T-helper 1 cell (primary cell): ENCODE measurements at places on chromosomes 6 and 20.
A peak's percentile ranks its signal among the peaks of the same experiment; 100 is the strongest.

DNA sequence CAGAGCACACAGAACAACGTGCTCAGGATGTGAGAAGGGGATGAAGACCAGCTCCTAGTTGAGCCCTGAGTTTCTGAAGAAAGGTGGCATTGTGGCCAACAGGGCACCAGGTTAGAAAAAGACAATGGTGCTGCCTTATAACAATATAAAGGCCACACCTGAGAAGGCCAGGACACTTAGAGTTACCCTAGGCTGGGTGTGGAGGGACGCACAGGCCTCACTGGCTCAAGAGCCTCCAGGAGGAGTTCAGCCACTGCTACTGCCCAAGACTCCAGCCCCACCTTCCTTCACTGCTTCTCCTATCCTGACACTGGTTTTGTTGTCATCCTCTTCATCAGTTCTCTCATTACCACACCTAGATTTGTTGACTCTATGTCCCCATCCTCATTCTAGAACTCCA is 55.2 kb upstream of the BEND6 start:
- DNase-seq, result no peak

- DNase-seq, result peak; percentile 18
These were observed at the start of gene HDDC2 for GRCh38 chr6:125301435-125302391. TSS of gene HDDC2 (minus strand) at chr6:125301967. CDS start at chr6:125301932, 35 bp downstream.

DNA sequence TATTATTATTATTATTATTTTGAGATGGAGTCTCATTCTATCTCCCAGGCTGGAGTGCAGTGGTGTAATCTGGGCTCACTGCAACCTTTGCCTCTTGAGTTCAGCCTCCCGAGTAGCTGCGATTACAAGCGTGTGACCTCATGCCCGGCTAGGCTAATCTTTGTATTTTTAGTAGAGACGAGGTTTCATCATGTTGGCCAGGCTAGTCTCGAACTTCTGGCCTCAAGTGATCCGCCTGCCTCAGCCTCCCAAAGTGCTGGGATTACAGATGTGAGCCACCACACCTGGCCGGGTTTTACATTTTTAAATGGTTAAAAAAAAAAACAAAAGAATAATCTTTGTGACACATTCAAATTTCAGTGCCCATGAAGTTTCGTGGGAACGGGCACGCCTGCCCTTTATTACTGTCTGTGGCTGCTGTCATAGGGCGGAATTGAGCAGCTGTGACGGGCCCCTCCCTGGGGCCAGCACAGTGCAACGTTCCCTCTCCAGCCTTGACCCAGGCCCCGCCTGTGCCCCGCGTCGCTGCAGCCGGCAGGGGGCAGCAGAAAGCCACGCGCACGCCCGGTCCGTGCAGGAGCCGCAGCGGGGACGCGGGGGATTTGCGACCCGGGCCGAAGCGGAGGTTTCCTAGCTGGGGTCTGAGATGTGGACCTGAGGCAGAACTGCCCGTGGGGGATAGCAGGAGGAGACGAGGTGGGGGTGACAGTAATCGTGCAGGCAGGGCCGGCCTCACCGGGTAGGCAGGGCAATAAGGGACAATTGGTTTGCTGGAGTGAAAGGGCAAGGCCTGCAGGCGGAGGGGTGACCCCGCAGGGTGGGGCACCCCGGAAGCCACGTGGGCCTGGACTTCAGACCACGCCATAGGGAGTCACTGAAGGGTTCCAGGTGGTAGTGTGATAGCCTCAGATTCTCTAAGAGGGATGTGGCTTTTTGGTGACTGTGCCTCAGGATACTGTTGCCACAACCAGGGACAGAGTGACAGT is 54.3 kb downstream of the SYTL3 start:
- peak; percentile 66 for DNase-seq

GRCh38 chr6:142773324-142773723 is 171.7 kb downstream of the HIVEP2 start:
- DNase-seq, result peak; percentile 70

- DNase-seq, result no peak
These were observed 36.6 kb downstream of the TBC1D32 start for GRCh38 chr6:121297694-121298093.

DNA sequence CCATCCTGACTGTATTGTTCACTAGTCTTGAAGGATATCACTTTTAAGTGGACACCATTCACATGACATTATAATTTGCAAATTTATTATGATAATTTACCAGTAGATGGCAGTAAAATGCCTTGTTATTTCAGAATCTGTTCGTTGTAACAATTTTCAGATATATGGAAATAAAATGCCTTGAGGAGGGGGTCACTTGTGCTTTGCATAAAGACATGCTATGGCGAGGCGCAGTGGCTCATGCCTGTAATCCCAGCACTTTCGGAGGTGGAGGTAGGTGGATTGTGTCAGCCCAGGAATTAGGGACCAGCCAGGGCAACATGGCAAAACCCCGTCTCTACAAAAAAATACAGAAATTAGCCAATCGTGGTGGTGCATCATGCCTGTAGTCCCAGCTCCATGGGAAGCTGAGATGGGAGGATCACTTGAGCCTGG is 9.0 kb upstream of the NCOA6 start:
- DNase-seq, result no peak

- DNase-seq, result no peak
These were observed 4.3 kb downstream of the E2F1 start for GRCh38 chr20:33681728-33682353.

GRCh38 chr6:143698759-143699429 is 21.1 kb downstream of the PHACTR2 start:
- no peak for DNase-seq

DNA sequence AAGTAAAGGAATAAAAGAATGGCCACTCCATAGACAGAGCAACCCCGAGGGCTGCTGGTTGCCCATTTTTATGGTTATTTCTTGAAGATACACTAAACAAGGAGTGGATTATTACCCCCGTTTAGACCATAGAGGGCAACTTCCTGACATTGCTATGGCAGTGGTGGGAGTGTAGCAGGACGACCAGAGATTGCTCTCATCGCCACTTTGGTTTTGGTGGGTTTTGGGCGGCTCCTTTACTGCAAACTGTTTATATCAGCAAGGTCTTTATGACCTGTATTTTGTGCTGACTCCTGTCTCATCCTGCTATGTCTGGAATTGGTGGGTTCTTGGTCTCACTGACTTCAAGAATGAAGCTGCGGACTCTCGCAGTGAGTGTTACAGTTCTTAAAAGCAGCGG is 78.7 kb downstream of the C6orf52 start:
- no peak for DNase-seq

DNA sequence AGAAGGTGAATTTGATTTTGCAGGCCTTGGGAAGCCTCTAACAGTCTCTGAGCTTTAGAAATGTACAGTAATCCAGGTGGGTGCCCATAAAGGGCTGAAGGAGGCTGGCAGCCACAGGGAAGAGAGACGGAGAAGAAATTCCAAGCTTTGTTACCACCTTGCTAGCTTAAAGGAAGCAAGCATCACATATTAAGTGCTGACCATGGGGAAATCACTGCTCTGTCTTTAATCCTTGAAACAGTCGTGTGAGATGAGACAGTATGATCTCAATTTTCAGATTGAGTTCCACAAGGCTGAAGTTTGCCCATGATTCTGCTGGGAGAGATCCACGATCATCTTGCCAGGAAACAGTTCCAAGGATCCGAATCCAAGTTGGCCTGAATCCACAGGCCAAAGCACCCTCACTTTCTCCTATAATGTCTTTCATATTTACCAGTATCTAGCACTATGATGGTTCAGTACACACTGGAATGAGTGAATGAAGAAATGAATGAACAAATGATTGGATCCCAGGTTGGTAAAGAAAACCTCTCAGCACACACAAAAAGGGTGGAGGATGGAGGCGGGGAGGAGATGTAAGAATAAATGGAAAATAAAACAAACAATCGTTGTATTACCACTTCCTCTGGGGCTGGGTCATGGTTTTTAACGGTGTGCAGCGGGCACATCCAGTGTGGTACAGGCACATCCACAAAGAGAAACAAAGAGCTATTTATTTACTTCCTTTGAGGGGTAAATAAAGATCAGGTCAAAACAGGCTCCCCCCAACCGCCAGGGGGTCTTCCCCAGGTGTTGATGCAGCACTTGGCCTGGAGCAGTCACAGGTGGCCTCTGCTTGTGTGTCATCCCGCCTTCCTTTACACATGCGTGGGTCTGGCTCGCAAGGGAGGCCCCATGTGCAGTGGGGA is 28.2 kb upstream of the TAF8 start:
- peak; percentile 18 for DNase-seq

DNA sequence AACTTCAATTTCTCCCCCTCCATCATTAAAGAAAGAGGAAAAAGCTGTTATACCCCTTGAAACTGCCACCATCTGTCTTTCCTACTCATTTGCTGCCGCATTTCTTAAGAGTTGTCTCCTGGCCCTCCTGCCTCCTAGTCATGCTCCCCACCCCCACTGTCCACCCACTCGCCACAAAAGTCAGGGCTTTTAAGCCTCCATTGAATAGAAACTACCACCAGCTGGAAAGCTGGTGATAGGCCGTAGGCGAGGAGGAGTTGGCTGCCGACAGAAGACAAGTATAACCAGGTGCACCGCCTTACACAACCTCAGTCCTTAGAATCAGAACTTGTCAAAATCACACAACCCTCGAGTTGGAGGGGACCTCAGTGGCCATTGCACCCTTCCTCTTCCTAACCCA is 67.6 kb downstream of the B3GAT2 start:
- no peak for DNase-seq

DNA sequence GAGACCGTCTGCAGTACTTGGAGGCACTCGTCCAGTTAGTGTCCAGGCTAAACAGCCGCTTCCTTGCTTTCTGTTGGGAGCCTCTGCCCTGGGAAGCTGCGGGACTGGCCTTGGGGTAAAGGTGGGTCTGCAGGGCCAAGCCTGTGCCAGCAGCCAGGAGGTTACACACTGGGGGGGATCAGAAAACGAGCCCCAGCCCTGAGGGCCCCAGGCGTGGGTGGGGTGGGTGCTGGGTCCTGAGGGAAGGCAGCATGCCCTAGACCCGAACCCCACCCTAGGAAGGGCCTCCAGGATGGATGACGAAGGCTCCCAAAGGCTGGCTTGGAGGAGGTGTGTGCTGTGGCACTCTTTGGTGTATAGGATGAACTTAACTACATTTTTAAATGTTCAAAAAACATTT is 335.2 kb downstream of the ZFAND3 start:
- DNase-seq, result no peak

- no peak for DNase-seq
These were observed 89.9 kb upstream of the ASF1A start for GRCh38 chr6:118804091-118804490.

DNA sequence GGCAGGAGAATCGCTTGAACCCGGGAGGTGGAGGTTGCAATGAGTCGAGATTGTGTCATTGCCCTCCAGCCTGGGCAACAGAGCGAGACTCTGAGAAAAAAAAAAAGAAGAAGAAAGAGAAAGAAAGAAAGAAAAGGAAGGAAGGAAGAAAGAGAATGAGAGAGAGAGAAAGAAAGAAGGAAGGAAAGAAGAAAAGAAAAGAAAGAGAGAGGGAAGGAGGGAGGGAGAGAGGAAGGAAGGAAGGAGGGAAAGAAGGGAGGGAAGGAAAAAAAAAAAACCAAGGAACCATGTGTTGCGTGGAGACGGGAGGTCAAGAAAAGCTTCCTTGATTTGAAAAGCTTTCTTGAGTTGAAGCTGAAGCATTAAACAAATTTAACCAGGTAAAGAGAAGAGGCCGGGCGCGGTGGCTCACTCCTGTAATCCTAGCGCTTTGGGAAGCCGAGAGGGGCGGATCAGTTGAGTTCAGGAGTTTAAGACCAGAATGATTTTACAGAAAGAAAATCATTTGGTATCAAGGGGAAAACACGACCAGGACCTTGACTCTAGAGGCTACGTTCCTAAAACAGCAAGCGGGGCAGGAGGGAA is 90.5 kb upstream of the PRSS16 start:
- no peak for DNase-seq

- no peak for DNase-seq
These were observed 107.5 kb upstream of the TBX18 start for GRCh38 chr6:84871925-84872324.

DNA sequence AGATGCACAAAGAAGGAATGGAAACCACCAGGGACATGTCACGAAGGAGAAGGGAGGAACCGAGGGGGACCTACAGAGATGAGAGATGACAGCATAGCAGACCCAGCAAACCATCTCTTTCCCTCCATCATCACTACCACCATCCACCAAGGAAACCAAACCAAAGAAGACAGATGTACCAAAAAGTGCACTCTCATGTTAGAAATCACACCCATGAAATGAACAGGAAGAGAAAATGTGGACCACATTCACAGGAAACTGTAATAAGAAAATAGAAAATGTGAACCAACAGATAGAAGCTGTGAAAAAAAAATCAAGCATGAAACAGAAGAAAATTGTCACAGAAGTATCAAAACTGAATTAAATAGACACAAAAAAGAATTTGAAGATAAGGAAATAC is 672.7 kb downstream of the QKI start:
- no peak for DNase-seq

DNA sequence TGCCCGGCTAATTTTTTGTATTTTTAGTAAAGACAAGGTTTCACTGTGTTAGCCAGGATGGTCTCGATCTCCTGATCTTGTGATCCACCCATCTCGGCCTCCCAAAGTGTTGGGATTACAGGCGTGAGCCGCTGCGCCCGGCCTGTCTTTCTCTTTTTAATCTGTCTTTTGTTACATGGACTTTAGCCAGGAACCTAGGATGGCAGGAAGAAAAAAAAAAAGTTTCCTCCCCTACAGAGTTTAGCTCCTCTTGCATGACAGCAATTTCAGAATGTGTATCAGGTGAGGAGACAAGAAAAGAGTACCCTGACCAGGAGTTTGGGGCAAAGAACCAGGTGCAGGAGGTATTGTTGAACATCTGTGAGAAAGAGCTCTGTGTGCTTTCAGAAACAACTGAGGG is 21.4 kb upstream of the TXLNB start:
- no peak for DNase-seq
